ENCODE measurements at places on chromosomes 4 and X. TPM values are rescaled to one million over a fixed set of nuclear protein-coding genes. Genes with fewer than 3 reads are reported as not detected.
A peak's percentile ranks its signal among the peaks of the same experiment; 100 is the strongest.

DNA sequence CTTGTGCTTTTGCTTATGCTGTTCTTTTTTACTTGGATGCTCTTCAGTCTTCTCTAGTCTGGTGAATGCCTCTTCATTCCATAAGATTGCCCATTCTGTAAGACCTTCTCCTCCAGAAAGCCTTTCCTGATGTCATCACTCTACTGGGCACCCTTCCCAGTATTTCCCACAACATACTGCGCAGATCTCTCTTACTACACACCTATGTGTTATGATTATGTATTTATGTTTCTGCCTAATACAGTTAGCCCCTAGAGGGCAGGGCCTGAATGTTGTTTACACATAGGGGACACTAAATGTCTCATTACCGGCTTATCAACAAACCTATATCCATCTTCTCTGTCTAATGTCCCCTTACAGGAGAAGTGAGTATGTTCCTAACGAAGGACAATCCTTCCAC is 21.1 kb downstream of the AIFM1 start:
- no peak for DNase-seq
- no peaks in the 10 kb centered on the region for H3K27me3 ChIP-seq
- peaks cover 6% of the 10 kb centered on the region for H3K36me3 ChIP-seq
- no peaks in the 10 kb centered on the region for H3K4me1 ChIP-seq
- H3K27ac ChIP-seq: no peak overlapping the region
- no peak overlapping the region for H3K4me3 ChIP-seq

DNA sequence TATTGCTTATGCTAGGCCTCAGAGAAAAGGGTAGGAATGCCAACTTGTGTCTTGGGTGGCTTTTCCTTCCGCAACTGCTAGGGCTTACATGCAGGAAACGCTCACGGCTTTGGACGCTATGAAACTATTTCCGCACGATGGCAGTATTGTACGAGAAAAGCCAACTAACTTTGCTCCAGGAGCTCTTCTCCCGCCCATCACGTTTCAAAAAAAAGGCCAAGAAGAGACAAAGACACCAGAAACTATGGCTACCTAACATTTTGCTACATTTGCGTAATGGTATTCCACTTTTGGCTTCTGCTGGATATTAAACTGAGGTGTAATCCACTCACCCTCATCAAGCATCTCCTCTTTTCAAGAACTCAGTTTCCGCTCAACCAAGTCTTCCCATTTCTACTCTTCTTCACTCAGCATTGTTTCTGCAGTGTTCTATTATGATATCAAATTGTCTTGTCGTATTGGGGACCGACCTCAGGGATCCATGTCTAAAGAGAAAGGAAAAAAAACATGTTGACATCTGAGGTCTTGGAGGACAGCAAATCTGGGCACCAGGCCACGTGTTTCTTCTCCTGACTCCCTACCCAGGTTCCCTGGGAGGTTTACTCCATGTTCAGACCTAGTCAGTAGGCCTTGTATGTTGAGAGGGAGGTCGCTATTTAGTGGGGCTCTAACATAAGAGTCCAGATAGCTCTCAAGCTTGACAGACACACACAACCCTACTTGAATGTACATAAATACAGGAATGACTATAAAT is 239.4 kb upstream of the STK26 start:
- DNase-seq: no peak
- H3K36me3 ChIP-seq: peaks cover 4% of the 10 kb centered on the region
- no peaks in the 10 kb centered on the region for H3K27me3 ChIP-seq
- H3K4me1 ChIP-seq: no peaks in the 10 kb centered on the region
- H3K4me3 ChIP-seq: no peak overlapping the region

- no peak overlapping the region for H3K27ac ChIP-seq
- no peaks in the 10 kb centered on the region for H3K4me1 ChIP-seq
- no peak for DNase-seq
- H3K36me3 ChIP-seq: no peaks in the 10 kb centered on the region
Measured at GRCh38 chrX:125436855-125437254, 117.2 kb downstream of the TEX13C start.

DNA sequence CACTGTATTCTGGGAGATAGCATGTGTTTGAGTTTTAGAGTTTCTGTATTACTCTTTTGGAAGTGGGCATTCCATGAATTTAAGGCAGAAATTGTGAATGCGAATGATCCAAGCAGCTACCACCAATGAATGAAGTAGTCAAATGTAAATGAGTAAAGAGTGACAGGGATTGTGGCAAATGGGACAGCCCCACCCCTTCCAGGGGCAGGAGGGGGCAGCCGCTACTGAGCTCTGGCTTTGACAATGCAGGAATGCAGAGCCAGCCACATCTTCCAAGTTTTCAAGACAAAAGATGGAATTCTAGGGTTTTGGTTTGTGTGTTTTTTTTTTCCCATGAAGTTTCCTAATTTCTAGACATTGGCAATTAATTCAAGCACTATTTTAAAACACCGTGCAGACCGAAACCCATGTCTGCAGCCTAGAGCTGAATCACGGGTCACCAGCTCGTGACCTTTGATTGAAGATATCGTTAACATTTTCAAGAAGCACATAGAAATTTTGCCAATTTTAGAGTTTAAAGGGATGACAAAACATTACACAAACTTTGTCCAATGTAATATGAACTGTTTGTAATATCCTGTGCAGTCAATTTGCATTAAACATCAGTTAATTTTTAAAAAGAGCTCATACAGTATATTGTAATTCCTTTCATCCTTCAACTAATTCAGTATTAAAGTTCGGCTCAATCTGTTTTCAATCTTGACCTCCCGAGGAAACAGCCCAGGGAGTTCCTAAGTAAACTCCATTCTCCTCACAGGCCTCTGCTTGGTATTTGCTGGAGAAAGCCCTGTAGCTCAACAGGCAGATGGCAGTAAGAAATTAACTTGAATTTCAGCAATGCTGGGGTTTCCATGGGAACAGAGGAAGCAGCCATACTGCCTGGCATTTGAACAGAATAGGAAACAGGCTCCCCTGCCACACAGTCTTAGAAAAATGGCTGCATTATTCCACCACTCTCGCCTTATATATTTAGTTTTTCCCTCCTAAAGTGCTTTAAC is 83.4 kb downstream of the UCHL1 start:
- no peaks in the 10 kb centered on the region for H3K4me1 ChIP-seq
- DNase-seq: no peak
- no peak overlapping the region for H3K27ac ChIP-seq
- no peaks in the 10 kb centered on the region for H3K36me3 ChIP-seq
- no peaks in the 10 kb centered on the region for H3K27me3 ChIP-seq
- H3K4me3 ChIP-seq: no peak overlapping the region

GRCh38 chr4:67700116-67700737 is 728 bp downstream of the UBA6 start:
- no peak for DNase-seq
- peaks cover 54% of the 10 kb centered on the region for H3K4me1 ChIP-seq
- H3K27me3 ChIP-seq: no peaks in the 10 kb centered on the region
- no peaks in the 10 kb centered on the region for H3K36me3 ChIP-seq
- H3K27ac ChIP-seq: peak overlapping the region; percentile 84

YY2 gene
- polyA plus RNA-seq: 0.34 TPM

PDGFRA gene
- polyA plus RNA-seq: not detected

Measured in HepG2 (cell line).